ENCODE measurements at places on chromosomes 5 and 9. TPM values are rescaled to one million over a fixed set of nuclear protein-coding genes. Genes with fewer than 3 reads are reported as not detected.

GRCh38 chr5:57476601-57477056 lies 6.0 kb downstream of the ACTBL2 start:
- DNase-seq, result no peak

DNA sequence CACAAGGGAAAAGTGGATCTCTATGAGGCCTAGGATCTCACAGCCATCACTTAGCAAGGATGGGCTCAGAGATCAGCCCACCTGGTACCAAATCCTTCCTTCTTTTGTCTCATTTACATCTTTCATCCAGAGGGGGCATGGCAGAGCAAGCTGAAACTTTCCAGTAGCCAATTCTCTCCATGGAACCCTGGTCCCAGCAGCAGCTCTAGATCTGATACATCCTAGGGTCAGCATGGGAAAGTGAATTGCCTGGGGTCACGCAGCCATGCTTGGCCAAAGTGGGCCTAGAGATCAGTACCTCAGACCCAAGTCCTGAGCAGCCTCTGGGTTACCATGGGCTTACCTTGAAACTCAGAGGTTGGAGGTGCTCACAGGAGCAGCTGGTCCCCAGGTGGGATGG lies 170.5 kb downstream of the GABBR2 start:
- DNase-seq, result no peak

DNA sequence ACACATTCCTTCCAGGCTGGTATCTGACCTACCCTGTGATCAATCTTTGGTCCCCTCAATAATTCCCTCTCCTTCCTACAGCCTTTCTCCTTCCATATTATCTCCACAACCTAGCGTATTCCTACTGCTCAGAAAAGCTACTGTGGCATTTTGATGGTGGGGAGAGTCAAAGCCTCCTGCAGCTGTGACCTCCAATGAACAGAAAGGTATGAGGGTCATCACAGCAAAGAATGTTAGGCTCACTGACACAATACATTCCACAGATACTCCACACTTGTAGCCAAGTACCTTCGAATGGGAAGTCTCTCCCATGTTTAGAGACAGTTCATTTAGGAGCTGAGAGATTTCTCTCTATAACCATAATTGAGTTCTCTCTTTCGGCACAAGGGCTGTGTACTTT lies 5.9 kb downstream of the FBN2 start:
- no peak for DNase-seq

DNA sequence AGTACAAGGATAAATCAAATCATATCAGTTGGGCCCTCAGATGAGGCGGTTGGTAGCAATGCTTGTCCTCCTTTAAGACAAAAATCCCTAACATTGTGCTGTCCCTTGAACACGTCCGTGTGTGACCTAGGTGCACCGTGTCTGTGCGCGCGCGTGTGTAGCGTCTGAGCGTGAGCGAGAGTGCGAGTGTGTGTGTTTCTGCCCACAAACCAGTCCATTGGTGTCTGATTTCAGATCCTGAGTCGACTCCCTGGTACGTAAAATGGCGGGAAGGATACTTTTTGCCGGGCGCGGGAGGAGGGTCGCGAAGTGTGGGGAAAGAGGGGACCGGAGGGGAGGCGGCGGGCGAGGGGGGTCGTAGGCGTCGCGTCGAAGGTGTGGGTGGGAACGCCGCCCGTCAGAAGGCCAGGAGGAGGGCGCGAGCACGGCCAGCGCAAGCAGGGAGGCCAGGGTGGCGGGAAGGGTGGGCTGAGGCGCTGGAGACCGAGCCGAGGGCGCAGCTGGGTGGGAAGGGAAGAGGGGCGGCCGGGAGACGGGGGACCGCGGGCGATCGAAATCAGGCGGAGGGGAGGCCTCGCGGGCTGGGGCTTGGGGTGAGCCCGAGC lies 8.9 kb downstream of the OTP start:
- DNase-seq, result peak; percentile 26

DNA sequence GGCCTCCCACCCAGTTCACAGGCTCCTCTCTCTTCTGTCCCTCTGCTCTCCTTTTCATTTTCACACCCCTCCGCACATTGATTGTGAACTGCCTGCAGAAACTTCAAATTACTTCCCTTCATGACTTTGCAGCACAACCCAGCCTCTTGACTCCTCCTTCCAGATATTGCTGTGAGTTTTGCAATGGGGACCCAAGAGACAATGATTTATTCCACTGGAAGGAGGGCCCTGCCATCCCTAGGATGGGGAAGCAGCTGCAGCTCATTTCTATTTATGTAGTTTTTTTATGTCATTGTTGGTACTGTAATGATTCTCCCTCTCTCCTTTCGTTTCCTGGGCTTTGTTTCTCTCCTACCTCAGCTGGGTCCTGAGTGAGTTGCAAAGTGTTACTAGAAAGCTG lies 364.9 kb downstream of the ICE1 start:
- no peak for DNase-seq

DNA sequence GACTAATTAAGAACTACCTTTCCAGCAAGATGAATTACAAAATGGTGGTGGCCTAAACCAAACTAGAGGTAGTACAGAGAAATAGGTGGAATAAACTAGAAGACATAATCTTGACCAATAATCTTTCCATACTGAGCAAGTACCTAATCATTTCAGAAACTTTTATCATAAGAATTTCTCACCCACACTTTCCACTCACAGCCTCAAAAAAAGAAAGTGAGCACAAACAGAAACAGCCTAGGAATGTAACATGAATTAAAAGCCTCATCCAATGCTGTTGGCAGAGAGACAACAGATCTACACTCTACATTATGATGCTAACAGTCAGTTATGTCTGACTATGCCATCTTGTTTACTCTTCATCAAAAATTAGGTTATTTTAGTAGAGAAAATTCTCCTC lies 1.3 kb downstream of the RNF38 start:
- DNase-seq, result no peak

GRCh38 chr5:33237471-33237870 lies 203.3 kb upstream of the TARS1 start:
- DNase-seq, result no peak

- DNase-seq, result no peak
Observed at GRCh38 chr5:157890836-157891597, 32.1 kb upstream of the CLINT1 start.

DNA sequence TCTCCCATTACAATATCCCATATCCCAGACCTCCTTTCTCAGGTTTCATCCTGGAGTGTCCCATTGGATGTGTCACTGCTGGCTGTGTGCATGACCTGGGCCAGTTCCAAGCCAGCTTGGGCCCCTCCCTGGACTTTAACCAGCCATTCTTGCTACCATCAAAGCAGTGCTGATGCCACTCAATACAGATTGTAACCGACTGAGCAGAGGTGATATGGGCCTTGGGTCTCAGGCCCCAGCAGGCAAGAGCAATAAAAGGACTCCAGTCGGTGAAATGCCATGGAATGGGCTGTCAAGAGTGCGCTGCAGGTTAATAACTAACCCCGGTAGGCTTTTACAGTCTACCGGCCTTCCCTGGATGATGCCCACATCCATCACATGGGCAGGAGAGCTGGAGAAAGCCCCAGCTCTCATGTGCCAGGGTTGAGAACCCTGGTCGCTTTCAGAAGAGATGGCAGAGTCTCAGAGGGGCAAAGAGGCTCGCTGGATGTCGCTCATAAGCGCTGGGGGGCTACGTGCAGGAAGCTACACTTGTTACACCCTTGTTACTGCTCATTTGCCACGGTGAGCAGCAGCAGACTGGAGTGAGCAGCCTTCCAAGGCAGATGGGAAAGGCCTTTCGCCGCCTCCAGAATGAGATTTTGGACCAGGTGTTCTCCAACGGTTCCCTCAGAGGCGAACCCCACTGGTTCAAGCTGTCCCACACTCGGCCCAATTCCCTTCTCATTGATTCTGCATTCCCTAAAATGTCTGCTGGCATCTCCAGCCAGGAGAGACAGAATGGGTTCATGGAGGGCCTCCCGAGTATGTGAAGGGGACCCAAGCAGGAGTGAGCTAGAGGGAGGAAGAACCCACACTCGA lies 13.2 kb downstream of the EPB41L4B start:
- DNase-seq, result peak; percentile 67

DNA sequence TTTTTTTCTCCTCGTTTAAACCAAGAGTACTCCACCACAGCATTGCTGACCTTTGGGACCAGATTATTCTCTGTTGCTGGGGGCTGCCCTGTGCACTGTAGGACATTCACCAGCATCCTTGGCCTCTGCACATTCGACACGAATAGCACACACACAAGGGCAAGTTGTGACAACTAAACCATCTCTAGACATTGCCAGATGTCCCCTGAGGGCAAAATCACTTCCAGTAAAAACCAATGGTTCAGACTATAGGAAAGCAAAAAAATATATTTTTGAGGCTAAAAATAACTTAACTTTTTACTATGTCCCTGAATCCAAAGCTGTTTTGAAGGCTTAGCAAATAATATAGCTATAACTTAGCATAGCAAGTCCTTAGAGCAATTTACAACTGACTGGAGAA lies 65.9 kb downstream of the SEMA5A start:
- no peak for DNase-seq

- no peak for DNase-seq
Observed at GRCh38 chr9:72150661-72151060, 1.4 kb downstream of the GDA start.

GRCh38 chr5:10338686-10339057 lies 14.8 kb upstream of the MARCHF6 start:
- DNase-seq, result no peak

DNA sequence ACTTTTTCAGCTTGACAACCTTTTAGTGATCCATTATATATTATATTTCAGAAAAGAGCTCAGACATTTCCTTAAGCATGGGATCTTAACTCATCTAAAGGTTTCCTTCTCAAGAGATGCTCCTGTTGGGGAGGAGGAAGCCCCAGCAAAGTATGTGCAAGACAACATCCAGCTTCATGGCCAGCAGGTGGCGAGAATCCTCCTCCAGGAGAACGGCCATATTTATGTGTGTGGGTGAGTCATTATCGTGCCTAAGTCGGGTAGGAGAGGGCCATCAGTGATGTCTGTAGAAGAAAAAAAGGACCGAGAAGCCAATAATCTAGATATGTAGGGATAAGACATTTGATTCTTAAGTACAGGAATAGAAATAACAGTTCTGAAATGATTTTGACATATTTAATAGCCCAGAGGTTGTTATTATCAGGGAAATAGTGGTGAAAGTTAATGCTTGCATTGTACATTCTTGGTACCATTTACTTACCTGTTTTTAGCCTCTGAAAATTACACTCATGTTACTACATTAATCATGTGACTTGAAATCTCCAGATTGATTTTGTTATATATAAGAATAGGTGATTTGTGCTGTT lies 28.2 kb downstream of the MTRR start:
- DNase-seq, result peak; percentile 20

DNA sequence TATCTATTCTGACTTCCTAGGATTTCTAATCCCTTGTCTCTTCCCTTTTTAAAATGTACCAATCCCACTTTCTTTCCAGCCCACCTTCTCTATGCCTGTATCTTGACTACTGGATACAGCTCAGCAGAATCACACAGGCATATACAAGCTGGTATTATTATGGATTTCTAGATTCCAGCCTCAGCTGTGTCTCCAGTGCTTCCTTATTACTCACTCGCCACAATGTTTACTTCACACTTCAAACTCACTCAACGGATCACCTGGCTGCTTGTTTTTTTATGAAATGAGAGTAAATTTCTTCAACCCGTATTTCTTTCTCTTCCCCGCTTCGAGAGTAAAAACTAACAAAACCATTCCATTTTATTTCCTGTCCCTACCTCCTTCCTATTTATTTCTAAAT lies 38.8 kb downstream of the CWC27 start:
- no peak for DNase-seq

DNA sequence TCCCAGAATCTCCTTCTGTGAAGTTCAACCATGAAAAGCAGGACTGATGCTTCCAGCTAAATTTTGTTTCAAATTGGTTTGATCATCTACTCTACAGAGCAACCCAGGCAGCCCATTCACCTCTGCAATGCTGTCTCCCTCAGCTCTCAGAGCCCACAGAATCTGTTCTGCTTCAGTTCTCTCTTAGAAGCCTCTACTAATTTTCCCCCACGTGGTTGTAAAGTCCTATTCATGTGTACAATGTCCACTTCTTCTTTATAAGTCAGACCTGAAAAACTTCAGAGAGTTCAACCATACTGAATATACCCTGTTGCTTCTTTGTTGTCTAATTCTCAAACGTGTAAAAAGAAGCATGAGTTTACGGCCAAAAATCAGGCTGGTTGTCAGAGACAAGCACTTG lies 21.3 kb upstream of the FAM13B start:
- DNase-seq, result no peak

- DNase-seq, result no peak
Observed at GRCh38 chr9:89889865-89890264, 285.1 kb downstream of the GADD45G start.

- peak; percentile 62 for DNase-seq
Observed at GRCh38 chr5:55481293-55481855, 53.4 kb downstream of the PLPP1 start.

DNA sequence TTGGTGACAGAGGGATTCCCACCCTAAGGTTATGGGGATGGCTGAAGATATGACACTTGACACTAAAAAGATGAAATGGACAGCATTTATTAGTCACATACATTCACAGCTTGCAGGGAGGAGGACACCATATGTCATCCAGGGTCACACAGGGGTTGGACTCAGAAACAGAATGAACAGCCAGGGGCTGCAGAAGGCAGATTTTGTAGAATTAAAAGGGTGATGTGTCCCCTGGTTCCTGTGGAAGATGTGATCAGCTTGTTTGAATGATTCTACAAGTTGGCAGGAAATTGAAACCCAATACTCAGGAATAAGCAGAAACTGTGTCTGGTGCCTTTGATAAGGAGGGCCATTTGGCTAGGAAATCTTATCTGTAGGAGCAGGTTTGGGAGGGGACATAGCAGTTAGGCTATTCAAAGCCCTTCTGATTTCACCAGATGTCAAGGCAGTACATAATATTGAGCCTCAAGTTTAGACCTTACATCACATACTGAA lies 102.3 kb upstream of the GRIN3A start:
- peak; percentile 3 for DNase-seq

- no peak for DNase-seq
Observed at GRCh38 chr5:166503506-166503905, 1787.9 kb upstream of the WWC1 start.

Gene CFAP77
- not detected for total RNA-seq

Gene STPG3
- not detected for total RNA-seq

Gene GRK6
- total RNA-seq, result 19.9 TPM

Gene VCAN
- total RNA-seq, result 393 TPM

Gene IFNA2
- total RNA-seq, result not detected

Gene CER1
- total RNA-seq, result not detected

Gene GOLGA1
- 12.0 TPM for total RNA-seq

Measured in tongue (tissue), 3 donors.